AG04450 (cell line): ENCODE measurements at places on chromosomes 2 and 18. TPM values are rescaled to one million over a fixed set of nuclear protein-coding genes. Genes with fewer than 3 reads are reported as not detected.

Gene CTAGE1
- polyA plus RNA-seq = 0.05 TPM in 1 of 2 replicates, not detected in the other

Gene FBLN7
- polyA plus RNA-seq = 0.22 and 0.37 TPM in 2 replicates

Gene ARHGAP25
- 0.38 and 0.55 TPM in 2 replicates for polyA plus RNA-seq

Gene GALNT13
- polyA plus RNA-seq = not detected in 2 replicates

Gene COL4A3
- 0.07 TPM in 1 of 2 replicates, not detected in the other for polyA plus RNA-seq

Gene MORN2
- 24.9 and 34.8 TPM in 2 replicates for polyA plus RNA-seq

Gene CAVIN2
- polyA plus RNA-seq = 22.0 and 26.1 TPM in 2 replicates

Gene CFAP221
- not detected in 2 replicates for polyA plus RNA-seq

Gene HOXD9
- polyA plus RNA-seq = not detected in 2 replicates

Gene SLC35F6
- polyA plus RNA-seq = 31.4 and 38.8 TPM in 2 replicates

Gene MC5R
- not detected in 2 replicates for polyA plus RNA-seq

Gene TNFAIP6
- polyA plus RNA-seq = 16.6 and 24.6 TPM in 2 replicates

Gene C2orf80
- not detected in 2 replicates for polyA plus RNA-seq

Gene BOK
- polyA plus RNA-seq = 18.6 and 28.0 TPM in 2 replicates

Gene SLC14A1
- polyA plus RNA-seq = 73.9 and 80.5 TPM in 2 replicates

Gene FRZB
- polyA plus RNA-seq = 2.0 and 2.5 TPM in 2 replicates

Gene EMILIN1
- 68.3 and 96.0 TPM in 2 replicates for polyA plus RNA-seq

Gene MARCO
- not detected in 2 replicates for polyA plus RNA-seq

Gene LOXL3
- 41.1 and 46.2 TPM in 2 replicates for polyA plus RNA-seq

Gene NPPC
- polyA plus RNA-seq = not detected in 2 replicates

Gene TTR
- not detected in 2 replicates for polyA plus RNA-seq

Gene AQP12A
- polyA plus RNA-seq = not detected in 2 replicates

Gene ATOH8
- 2.8 and 3.9 TPM in 2 replicates for polyA plus RNA-seq

Gene ALLC
- not detected in 2 replicates for polyA plus RNA-seq

Gene ANKRD62
- not detected in 2 replicates for polyA plus RNA-seq

Gene NTSR2
- not detected in 2 replicates for polyA plus RNA-seq

Gene FKBP1B
- 19.4 and 19.7 TPM in 2 replicates for polyA plus RNA-seq

Gene CDC42EP3
- 231 and 245 TPM in 2 replicates for polyA plus RNA-seq

Gene LINC00305
- not detected in 2 replicates for polyA plus RNA-seq

Gene FAM237A
- polyA plus RNA-seq = not detected in 2 replicates
